A172 (cell line): ENCODE measurements at places on chromosomes 5 and 9. TPM values are rescaled to one million over a fixed set of nuclear protein-coding genes. Genes with fewer than 3 reads are reported as not detected.

GRCh38 chr5:177592010-177592834, at the start of gene TMED9:
TMED9 (plus strand) TSS chr5:177592203; CDS start chr5:177592215, 12 bp downstream.
- DNase-seq: peak; percentile 60

DNA sequence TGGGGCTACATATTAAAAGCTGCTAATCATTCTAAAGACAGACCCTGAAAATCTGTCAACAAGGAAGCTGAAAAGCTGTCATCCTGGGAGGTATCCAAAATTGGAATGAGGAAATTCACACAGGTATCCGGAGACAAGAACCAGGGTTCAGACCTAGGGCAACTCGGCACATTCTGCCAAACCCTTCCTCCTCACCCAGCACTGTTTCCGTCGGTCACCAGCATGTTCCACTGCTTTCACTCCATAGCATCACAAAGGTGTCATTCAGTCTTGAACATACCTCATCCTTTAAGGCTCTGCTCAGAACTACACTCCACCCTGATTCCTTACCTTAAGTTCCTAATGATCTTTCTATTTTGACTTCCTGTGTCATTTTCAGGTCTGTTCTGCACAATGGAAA, 153.1 kb upstream of the RASA1 start:
- DNase-seq: no peak

- DNase-seq: no peak
Measured at GRCh38 chr9:70554881-70555280, 140.4 kb upstream of the KLF9 start.

DNA sequence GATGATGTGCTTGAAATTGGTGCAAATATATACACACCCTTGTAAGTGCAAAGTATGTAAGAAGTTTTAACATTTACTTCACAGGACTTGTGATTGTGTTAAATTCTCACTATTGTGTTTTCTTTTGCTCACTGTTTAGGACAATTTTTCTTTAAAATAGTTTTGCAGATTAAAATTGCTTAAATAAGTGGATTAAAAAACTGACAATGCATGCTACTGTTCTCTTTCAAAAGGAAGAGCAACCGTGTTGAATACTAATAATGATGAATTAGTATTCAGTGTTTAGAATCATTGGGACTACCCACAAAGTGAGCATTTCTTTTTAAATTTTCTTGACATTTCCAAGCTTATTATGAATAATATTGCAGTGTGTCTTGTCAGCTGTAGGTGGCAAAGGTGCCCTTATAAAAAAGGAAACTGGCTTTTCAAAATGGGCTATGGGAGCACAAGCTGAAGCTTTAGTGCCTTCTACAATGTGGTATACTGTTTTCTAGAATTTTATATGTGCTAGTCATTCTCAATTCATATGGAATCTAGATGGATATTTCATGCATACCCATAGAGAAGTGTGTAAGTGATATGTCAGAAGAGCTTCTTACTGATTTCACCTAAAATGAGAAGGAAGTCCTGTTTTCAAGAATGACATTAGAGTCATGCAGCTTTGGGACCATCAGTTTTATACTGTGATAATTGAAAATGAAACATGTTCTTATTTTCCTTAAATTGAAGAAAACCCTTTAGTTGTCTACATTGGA, 35.4 kb downstream of the SREK1 start:
- no peak for DNase-seq

DNA sequence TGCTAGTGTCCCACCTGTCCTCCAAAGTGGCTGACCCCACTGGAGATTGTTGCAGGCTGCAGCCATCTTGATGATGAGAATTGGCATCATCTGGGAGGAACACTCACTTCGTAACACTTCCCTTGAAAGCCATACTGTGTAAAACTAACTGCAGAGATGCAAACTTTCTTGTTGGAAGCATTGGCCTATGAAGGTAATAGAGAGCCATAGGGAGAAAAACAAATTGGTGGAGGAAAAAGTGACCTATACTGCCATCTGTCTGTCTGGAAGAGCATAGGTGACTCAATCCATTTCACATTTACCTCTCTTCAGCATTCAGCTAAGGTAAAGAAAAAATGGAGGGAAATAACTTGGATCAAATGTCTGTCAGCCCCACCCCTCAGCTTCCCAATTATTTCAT, 473.4 kb downstream of the NTRK2 start:
- no peak for DNase-seq

DNA sequence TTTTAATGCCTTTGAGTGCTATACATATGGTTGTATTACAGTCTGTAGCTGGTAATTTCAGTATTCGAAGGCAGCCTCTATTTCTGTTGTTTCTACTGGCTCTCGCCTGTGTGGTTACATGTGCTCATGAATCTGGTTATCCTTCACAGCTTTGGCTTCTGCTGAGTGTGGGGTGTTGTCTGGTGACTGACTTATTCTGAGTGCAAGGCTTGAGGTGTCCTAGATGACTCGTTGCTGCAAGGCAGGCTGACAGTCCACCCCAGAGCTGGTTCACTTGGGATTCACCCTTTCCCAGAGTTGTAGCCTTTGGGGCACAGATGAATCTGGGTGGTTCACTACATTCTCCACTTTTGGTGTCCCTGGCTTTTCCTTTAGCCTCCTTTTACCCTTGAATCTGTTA, 41.4 kb downstream of the PDE8B start:
- DNase-seq: no peak

DNA sequence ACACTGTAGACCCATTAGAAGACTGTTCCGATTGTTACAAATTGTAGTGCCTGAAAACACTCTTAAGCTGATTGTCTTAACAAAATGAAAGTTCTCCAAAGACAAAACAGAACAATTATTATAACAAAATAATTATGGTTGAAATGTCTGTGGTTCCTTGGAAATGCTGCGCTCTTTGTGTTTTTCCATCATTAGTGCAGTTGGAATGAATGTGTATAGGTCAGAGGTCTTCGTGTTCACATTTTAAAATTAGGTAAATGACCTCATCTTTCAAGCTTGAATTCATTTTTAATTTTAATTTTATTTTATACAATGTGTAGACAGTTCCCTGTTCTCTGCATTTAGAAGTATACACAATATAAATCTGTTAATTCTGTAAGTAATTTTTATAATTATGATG, 56.7 kb upstream of the NXNL2 start:
- peak; percentile 17 for DNase-seq

GRCh38 chr9:131954299-131954698, 125.4 kb downstream of the MED27 start:
- no peak for DNase-seq

DNA sequence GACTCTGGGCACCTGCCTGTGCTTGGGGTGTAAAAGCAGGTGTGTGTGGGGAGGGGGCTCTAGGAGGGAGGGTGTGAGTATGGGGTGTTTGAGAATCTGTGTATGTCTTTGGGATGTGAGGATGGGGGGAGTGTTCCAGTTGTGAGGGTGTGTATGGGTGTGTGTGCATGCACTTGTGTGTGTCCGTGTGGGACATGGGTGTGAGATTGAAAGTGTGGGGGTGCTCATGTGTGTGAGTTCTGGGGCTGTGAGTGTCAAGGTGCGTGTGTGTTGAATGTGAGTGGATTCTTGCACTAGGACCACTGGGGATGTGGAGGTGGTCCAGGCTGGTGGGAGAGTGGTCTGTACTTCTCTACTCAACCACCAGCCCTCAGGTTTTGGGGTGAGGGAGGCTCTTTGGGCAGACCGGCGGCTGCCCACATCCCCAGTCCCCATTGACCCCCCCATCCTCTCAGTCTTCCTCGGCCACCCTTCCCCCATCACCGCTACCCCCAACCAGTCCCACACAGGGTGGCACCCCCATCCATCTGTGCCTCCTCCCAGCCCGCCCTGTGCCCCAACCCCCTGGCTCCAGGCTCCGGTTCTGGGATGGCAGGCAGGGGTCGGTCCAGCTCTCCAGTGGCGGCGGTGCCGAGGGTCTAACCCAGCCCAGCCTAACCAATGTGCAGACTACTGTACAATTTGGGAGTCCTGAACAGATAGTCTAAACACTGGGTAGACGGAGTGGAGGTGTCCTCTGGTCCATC, 31.5 kb downstream of the GOLGA2 start:
- DNase-seq: no peak

- DNase-seq: no peak
Measured at GRCh38 chr5:164224772-164225171, 719.4 kb downstream of the MAT2B start.

DNA sequence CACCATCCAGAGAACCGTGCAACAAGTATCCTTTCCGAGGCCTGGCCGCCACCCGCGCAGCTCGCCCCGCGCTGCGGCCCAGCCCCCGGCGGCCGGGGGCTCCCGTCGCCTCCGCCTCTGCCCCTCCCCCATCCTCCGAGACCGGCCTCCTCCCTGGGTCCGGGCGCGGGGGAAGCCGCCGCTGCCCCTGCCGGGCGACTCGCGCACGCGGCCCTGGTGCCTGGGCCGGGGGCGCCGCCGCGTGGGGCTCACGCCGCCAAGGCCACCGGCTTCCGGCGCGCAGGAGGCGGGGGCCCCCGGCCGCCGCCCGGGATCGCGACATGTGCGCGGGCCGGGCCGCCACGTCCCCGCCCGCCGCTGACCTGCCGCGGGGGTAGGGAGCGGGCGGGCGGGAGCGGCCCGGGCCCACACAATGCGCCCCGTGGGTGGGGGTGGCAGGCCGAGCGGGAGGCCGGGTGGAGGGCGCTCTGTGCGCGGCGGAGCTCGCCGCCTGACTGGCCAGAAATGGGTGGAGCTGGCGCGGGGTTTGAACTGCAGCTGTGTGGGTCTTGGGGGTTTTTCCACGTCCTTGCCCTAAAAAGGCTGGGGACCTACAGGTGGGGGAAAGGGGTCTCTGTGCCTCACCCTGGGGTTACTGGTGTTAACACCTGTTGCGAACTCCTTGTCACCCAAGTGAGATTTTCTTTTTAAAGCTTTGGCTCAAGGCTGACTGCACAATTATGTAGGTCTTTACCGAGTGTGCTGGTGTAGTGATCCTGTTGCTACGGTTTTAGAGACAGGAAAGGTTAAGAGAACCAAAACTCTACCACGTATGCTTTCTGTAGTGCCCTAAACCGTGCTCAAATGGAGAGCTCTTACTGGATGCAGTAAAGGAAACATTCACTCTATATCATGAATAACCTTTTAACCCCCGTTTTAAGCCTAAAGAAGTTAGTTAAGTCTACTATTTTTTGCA, 32.3 kb downstream of the TNPO1 start:
- peak; percentile 27 for DNase-seq

GRCh38 chr9:70042461-70043215, 1.0 kb upstream of the MAMDC2 start:
- no peak for DNase-seq

GRCh38 chr5:115977096-115977495, 14.8 kb downstream of the LVRN start:
- DNase-seq: no peak

DNA sequence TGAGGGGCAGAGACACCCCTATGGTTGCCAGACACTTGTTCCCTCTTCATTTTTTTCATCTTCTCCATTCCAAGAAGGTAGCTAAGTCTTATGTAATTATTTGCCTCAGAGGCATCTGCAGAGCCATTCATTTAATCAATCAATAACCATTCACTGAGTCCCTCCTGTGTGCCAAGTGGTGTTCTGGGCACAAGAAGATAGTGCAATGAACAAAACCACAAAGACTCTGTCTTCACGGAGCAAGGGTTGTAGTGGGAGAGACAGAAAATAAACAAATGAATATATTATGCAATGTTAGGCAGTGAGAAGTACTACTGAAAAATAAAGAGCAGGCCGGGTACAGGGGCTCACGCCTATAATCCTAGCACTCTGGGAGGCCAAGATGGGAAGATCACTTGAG, 41.4 kb upstream of the CTNNA1 start:
- DNase-seq: no peak

- DNase-seq: no peak
Measured at GRCh38 chr5:156594406-156594805, 255.7 kb upstream of the PPP1R2B start.

GRCh38 chr5:79305706-79306105, 69.8 kb downstream of the JMY start:
- no peak for DNase-seq

DNA sequence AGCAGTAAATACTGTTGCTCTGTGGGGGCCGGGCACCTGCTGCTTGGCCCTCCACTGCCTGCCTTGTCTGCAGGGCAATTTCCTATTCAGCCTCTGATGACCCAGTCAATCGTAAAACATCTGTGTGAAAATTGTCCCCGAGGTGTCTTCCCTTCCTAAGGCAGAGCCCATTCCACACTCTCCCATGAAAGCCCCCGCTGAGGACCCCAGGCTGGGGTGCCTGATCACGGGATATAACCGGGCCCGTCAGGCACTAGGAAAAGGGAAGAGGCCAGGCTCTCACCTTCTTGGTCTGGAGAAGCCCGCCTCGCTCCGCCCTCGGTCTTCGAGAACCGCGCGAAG, 27.2 kb upstream of the SCGB3A1 start:
- DNase-seq: no peak

- DNase-seq: no peak
Measured at GRCh38 chr5:73215531-73215890, 42.5 kb downstream of the TMEM174 start.

DNA sequence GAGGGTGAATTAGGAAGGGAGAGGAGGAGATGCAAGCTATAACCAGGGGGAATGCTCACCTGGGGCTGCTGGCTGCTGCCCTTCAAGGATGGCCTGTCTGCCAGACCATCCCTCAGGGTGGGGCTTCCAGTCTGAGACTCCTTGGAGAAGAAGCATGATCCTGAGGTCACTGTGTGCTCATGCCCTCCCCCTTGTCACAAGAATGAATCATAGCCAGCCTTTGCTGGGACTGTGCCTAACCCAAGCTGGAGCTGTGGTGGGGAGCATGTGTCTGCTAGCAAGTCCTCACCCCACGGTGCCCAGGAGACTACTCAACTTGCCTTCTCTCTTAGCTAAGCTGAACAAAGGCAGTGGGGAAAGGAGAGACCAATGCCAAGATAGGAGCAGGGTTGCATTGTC, 463.6 kb downstream of the SPOCK1 start:
- DNase-seq: peak; percentile 5

GRCh38 chr9:133879615-133880014, 112.5 kb downstream of the VAV2 start:
- DNase-seq: no peak

DNA sequence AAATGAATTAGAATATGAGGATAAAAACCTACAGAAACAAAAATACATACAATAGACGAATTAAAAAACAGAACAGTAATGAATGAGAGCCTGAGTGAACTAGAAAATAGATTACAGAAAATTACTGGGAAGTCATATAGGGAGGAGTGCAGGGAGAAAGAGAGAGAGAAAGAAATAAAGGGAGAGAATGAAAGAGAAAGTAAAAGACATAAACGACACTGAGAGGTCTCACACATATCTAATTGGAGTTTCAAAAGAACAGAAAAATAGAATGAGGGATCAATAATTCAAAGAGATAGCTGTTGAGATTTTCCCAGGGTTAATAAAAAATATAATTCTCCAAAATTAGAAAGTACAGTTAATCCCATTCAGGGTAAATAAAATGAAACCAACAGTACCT, 156.4 kb upstream of the FTMT start:
- peak; percentile 22 for DNase-seq

Gene TLR4
- 11.6 and 18.5 TPM in 2 replicates for total RNA-seq

Gene ANXA1
- total RNA-seq: 920 and 1,111 TPM in 2 replicates

Gene SAP30L
- 22.4 and 41.8 TPM in 2 replicates for total RNA-seq

Gene ACTBL2
- 0.05 TPM in 1 of 2 replicates, not detected in the other for total RNA-seq

Gene IFNA21
- total RNA-seq: not detected in 2 replicates

Gene CAVIN4
- 1.1 and 2.4 TPM in 2 replicates for total RNA-seq

Gene DPYSL3
- total RNA-seq: 308 and 485 TPM in 2 replicates
